Right cardiac atrium (tissue), 5 donors: ENCODE measurements at places on chromosomes 16 and 17. TPM values are rescaled to one million over a fixed set of nuclear protein-coding genes. Genes with fewer than 3 reads are reported as not detected.

Gene LYZL6
- polyA plus RNA-seq, result not detected

Gene KLHL10
- polyA plus RNA-seq, result 0.09 TPM

Gene TP53TG3B
- not detected for polyA plus RNA-seq

Gene DNAH17
- 0.18 TPM for polyA plus RNA-seq

Gene CHAD
- polyA plus RNA-seq, result 0.57 TPM

GRCh38 chr16:81492965-81493754, 48.6 kb downstream of the CMIP start:
- DNase-seq, result peak; percentile 35

- no peak for DNase-seq
Observed at GRCh38 chr16:2426941-2427361, 2.3 kb upstream of the CCNF start.

DNA sequence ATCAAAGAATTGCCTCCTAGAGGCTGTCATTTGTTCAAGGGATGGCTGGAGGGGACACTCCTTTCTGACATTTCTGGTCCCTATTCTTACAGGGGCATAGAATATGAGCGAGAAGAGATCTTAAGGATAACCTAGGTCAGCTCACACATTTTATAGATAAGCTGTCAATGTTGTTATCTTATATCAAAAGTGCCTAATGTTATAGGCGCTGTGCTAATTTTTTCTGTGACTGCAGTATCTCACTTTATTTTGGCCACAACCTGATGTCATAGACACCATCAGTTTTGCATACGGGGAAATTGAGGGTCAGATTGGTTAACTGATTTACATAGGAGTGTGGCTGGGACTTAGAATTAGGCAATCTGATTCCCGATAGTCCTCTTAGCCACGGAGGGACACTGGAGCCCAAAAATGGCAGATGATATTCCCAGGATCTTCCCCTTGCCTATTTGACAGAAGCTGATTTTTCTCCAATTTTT, 1.2 kb downstream of the CPD start:
- DNase-seq, result no peak

DNA sequence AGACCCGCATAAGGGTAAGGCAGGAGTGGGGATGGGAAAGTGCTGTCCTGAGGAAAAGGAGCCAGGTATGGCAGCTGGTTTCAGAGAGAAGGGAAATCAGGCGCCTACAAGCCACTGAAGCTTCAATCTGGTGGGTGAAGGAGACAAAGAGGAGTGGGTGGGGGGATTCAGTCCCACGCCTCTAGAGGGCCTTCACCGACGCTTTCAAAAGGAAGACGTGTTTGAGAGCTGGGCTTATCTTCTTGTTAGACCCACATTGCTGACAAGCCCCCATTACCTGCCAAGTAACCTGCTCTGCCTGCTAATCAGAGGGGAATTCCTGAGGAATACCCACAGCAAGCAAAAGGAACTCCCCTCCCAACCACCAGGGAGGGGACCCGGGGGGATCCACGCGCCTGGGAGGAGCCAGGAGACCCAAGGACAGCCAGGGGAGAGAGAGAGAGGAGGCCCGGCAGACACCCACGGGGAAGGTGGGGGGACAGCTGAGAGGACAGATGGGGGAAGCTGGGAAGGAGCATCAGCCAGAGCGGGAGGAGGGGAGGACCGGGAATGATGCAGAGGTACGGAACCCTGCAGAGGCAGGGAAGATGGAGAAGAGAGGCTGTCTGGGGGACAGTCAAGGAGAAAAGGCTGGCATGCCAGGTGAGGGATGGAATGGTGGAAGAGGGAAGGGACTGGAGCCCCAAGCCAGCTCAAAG, 1.0 kb downstream of the MTMR4 start:
- no peak for DNase-seq

DNA sequence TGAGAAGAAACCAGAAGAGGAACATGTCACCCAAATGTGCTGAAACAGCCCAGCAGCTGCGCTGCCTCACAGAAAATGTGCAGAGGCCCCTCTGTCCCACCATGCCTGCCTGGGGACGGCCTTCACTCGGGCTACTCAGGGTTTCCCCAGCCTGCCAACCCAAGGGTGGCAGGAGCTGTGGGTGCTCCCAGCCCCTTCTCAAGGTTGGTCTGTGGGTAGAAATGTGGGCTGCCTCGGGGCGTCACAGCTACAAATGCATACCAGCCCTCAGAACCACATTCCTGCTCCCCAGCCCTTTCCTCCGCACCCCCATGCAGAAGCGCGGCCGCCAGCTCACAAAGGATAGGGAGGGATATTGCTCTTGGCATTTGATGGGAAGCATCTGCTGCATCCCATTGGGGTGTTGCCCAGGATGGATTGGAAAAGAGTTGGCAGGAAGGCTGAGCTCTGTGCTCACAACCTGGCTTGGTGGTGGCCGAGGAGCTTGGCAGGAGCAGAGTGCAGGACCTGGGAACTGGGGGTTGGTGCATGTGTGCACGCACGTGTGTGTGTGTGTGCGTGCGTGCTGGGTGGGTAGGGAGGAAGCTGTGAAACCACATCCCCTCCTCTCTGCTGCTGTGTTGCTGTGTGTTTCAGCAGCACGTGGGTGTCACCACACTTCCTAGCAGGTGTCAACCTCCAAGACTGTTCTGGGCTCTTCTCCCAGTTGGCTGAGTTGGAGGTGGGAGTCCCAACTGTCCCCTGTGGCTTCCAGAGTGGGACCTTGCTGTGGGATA, 304.4 kb downstream of the SEC14L1 start:
- peak; percentile 86 for DNase-seq

- DNase-seq, result peak; percentile 51
Observed at GRCh38 chr16:85750827-85751697, at the start of gene C16orf74. Gene C16orf74 (minus strand): TSS chr16:85751096. CDS start chr16:85735217, 15,879 bp downstream.

DNA sequence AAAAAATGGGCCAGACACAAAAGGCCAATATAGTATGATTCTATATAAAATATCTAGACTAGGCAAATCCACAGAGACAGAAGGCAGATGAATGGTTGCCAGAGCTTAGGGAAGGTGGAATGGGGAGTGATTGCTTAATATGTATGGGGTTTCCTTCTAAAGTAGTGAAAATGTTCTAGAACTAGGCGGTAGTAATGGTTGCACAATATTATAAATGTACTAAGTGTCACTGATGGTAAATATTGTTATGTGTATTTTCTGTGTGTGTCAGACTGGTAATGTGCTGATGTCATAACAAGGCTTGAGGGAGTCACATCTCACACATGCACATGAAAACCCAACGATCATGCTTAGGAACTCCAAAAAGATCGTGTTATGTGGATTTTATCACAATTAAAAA, 106.9 kb upstream of the SIAH1 start:
- no peak for DNase-seq

DNA sequence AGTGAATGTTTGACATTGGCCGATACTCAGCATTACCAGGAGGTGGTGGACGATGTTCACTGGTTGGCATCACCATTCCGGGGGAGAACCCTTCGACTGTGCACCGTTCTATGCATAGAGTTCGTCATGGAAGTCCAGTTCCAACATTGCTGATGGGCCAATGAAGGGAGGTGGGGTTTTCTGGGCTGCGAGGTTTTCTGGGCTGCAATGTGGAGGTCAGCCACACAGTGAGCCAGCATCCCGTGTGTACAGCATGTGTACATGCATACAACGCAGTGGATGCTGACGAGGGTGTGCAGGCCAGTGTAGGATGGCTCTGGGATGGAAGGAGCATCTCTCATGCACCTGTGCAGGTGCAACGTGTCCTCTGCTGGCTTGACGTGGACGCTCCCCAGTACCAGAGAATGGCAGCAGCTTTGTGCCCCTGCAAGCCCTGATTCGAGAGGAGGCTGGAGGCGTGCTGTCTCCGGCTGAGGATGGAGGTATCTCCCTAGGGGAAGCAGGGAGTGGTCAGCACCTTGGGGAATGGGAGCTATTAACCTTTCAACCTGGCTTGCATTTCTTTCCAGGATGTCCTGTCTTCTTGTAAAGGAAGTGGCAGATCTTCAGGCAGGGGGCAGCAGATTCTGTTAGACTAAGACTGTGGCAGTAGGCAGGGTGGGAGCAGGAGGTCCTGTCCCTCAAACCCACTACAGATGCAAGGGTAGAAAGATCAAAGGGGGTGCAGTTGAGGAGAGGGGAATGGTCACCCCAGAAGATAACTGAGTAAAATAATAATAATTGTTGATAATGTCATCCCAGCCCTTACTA, 98.2 kb downstream of the CYLD start:
- DNase-seq, result no peak

DNA sequence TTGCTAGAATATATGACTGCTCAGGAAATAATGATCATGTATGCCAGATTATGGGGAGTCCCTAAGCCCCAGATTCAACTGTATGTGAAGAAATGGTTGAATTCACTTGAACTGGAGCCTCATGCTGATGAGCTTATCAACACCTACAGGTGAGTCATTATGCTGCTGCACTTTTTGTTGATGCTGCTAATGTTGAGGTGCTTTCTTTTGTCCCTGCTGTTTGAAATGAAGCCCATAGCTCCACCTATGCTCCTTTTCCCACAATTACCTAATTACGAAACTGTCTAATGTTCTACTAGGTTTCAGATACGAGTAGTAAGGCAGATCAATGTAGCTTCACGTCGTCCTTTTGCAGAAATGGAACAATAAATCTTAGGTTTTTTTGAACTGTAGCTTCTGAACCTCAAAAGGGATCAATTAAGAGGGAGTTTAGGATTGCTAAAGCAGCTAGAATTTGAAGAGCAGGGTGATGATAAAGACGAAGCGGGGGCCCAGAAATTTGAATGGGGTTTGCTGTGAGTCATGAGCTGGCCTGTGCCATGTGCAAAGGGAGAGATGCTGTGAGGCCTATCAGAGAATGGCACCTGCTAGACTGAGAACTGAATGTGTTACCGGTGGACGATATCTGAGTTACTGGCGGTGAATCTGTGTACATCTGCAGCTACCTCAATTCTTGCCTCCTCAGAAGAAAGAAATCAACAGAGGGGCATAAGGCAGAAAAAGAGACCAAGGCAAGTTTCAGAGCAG, 6.1 kb upstream of the UQCRC2 start:
- no peak for DNase-seq

- DNase-seq, result no peak
Observed at GRCh38 chr17:42025936-42026335, 6.0 kb downstream of the NKIRAS2 start.

GRCh38 chr16:68915589-68915988, 72.3 kb downstream of the TANGO6 start:
- DNase-seq, result no peak

GRCh38 chr16:68800257-68800875, 43.0 kb upstream of the TANGO6 start:
- peak; percentile 58 for DNase-seq

DNA sequence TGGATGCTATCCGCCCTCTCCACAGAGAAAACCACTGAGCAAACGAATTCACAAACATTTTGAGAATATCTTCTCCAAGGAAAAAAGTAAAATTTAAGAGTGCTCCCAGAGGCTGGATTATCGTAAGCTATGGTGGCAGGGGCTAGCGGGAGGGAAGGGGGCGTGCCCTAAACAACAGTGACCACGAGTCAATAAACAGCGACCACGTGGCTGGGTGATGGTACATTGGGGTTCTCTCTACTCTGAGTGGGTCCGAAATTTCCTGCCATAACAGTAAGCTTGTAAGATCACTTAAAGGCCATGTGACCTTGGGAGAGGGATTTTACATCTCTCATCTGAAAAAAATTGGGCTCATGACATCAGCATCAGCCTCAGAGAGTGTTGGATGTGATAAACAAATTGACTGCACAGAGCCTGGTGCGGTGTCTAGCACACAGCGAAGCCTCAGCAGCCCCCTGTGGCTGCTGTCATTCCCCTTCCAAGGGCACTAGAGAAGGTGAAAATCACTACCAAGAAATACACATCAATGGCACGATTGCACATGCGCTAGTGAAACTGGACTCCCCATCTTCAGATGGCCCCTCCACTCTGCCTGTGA, 213.2 kb downstream of the XYLT1 start:
- no peak for DNase-seq
